Right ventricle myocardium superior (tissue), 1 donor: ENCODE measurements at places on chromosomes 4 and X. TPM values are rescaled to one million over a fixed set of nuclear protein-coding genes. Genes with fewer than 3 reads are reported as not detected.

SPANXN3 gene
- not detected for total RNA-seq

HTRA3 gene
- total RNA-seq: 123 TPM

S100P gene
- not detected for total RNA-seq

ANK2 gene
- 289 TPM for total RNA-seq

PNMA6F gene
- total RNA-seq: not detected

EGFL6 gene
- not detected for total RNA-seq

RAB40AL gene
- total RNA-seq: not detected

SSX7 gene
- not detected for total RNA-seq

GAGE13 gene
- not detected for total RNA-seq

ACOT9 gene
- 44.5 TPM for total RNA-seq

SSX5 gene
- not detected for total RNA-seq

FRYL gene
- 27.9 TPM for total RNA-seq

AMBN gene
- total RNA-seq: not detected

INTU gene
- total RNA-seq: 4.0 TPM

TBC1D8B gene
- 1.9 TPM for total RNA-seq

PCDH19 gene
- 0.32 TPM for total RNA-seq

GLRA3 gene
- not detected for total RNA-seq

ENOX2 gene
- total RNA-seq: 13.4 TPM

ADGRG4 gene
- total RNA-seq: not detected

SCML2 gene
- total RNA-seq: 1.2 TPM

TMSB15A gene
- not detected for total RNA-seq

CHRDL1 gene
- total RNA-seq: 2.9 TPM

FGF13 gene
- total RNA-seq: 0.43 TPM

DYNLT3 gene
- 13.6 TPM for total RNA-seq

AMOT gene
- 8.6 TPM for total RNA-seq

TLR10 gene
- not detected for total RNA-seq

GLRB gene
- 7.8 TPM for total RNA-seq

TEX13D gene
- total RNA-seq: not detected

NXF2 gene
- total RNA-seq: not detected

PAGE4 gene
- not detected for total RNA-seq

MMRN1 gene
- total RNA-seq: 2.3 TPM

LGI2 gene
- total RNA-seq: 2.3 TPM

RHOH gene
- total RNA-seq: 0.38 TPM
